ENCODE measurements at places on chromosomes 1 and 21. TPM values are rescaled to one million over a fixed set of nuclear protein-coding genes. Genes with fewer than 3 reads are reported as not detected.

Gene FAM72C
- polyA plus RNA-seq: 1.1 TPM

Gene PARS2
- polyA plus RNA-seq: 3.8 TPM

Gene RIIAD1
- polyA plus RNA-seq: 0.63 TPM

DNA sequence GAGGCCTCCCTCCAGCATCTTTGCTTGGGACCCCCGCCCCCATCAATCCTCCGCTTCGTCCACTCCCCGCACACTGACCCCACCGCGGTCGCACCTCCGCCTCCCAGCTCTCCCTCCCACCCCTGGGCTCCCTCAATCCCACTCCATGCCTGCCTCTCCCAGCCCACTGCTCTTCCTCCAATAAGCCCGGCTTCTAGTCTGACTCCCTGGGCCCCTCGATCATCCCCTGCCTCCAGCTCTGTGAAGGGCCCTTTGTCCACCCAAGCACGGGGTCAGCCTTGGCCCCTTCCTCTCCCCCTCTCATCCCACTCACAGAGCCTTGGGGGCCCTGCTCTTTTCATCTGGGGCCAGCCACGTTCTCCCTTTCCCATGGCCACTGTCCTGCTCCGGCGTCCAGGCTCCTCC, 1.5 kb upstream of the TMEM200B start:
- DNase-seq: no peak

- DNase-seq: no peak
These were observed 31.0 kb upstream of the PHGDH start for GRCh38 chr1:119680723-119681122.

DNA sequence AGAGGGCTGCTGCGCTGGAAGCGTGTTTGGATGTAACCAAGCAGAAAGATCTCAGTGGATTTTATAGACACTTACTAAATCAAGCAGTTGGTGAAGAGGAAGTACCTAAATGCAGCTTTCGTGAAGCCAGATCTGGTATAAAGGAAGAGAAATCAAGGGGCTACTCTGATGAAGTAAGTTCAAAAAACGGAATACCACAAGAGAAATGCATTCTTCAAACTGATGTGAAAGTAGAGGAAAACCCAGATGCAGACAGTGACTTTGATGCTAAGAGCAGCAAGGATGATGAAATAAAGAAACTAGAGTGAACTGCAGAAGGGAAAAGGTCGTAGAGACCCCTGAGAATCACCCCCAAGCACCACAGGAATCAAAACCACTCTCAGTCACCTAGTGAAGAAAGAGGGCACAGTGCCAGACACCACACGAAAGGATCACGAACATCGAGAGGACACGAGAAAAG, 40.8 kb upstream of the NEXN start:
- no peak for DNase-seq

- DNase-seq: no peak
These were observed 112.3 kb upstream of the TSPAN2 start for GRCh38 chr1:115201598-115201997.

- no peak for DNase-seq
These were observed 19.3 kb downstream of the RSBN1 start for GRCh38 chr1:113792986-113793385.

- DNase-seq: no peak
These were observed 12.9 kb upstream of the SLAMF7 start for GRCh38 chr1:160726114-160726497.

- no peak for DNase-seq
These were observed 356.4 kb upstream of the PLXNA2 start for GRCh38 chr1:208600456-208601190.

Data from forelimb muscle (tissue), 1 donor.